Suppressor macrophage treated with lipopolysaccharide for 4 hours (primary cell): ENCODE measurements at places on chromosomes 11 and 22.

GRCh38 chr22:27857443-27857842 lies 55.9 kb upstream of the MN1 start:
- DNase-seq: no peak

DNA sequence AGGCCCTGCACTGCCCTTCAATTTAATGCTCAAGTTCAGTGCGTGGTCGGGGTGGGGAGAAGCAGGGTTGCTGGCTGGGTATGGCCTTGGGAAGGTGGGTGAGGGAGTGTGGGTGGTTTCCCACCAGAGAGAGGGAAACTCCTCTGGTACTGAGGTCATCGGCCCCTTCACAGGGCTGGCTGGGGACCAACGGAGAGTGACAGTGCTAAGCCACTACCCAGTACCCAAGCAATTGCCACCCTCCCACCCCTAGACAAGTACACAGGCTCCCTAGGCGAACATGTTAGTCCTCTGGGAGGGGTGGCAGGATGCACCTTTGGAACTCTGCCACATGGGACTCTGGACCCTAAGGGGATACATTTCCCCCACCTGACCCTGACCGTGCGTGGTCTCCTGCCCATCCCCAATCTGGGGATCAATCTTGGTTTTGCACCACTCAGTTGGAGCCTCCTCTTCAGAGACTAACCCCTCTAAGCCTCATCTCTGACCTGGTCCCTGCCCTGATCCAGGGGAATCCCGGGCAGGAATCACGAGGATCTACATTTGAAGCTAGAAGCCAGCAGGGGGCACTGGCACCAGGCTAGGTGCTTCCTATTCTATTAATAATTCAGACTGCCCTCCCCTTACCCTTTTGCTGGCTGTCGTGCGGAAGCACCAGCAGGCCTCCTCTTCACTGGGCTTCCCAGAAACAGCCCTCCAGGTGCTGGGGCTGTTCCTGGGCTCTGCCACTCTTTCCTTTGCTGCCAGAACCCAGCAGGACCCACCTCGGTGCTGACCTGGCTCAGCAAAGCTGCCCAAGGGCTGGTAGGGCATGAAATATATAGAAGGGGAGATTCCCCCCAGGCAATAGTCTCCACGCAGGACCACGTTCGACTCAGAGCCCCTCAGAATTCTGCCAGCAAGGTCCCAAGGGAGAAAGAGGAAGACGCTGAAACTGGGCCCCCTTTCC lies 377.7 kb downstream of the TENM4 start:
- peak; percentile 23 for DNase-seq

- no peak for DNase-seq
Observed at GRCh38 chr11:1005928-1006327, 30.6 kb downstream of the MUC6 start.

DNA sequence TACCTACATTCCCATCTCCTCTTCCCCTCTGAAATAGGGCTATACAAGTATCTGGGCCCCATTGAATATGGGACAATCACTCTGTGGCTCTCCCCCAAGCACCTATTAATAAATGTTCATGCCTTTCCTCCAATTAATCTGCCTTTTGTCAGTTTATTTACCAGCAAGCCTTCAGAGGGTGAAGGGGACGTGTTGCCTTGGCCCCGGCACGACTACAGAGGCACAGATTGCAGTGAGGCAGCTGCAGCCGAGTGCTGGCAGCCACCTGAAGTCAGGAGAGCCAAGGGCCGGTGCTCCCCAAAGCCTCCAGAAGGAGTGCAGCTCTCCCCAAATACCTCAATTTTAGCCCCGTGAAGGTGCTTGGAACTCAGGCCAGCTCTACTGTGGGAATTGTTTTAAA lies 580.9 kb upstream of the B3GAT1 start:
- no peak for DNase-seq

GRCh38 chr11:47587723-47588326 lies 1.3 kb downstream of the FAM180B start:
- peak; percentile 86 for DNase-seq

GRCh38 chr11:15602785-15603567 lies 488.3 kb downstream of the INSC start:
- DNase-seq: no peak

GRCh38 chr11:22774716-22775115 lies 54.9 kb downstream of the SVIP start:
- DNase-seq: no peak
